CMK (cell line): ENCODE measurements at places on chromosomes 3 and 15.

GRCh38 chr3:40847551-40847992 is 322.8 kb downstream of the ZNF621 start:
- no peak for DNase-seq

DNA sequence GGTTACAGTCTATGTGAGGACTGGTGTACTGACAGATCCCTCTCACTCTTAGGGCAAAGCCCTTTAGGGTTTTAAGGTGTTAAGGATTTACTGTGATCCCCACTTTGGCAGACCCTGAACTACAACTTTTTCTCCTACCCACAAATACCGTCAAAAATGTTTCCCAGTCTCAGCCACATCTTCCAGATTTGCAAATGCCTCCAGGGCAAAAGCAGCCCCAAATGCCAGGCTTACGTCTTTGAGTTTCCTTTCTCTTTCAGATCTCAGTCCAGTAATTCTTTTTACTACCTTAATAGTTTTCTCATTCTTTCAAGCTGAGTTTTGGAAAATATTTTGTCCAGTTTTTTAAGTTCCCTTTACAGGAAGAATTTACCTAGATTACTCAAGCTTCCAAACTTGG is 13.4 kb upstream of the ITGA11 start:
- no peak for DNase-seq

GRCh38 chr3:107217172-107217571 is 160.1 kb upstream of the CCDC54 start:
- DNase-seq, result no peak

- no peak for DNase-seq
Measured at GRCh38 chr15:74802862-74803447, 9.7 kb upstream of the LMAN1L start.

- DNase-seq, result peak; percentile 35
Measured at GRCh38 chr3:32383136-32383711, 8.4 kb upstream of the CMTM7 start.

DNA sequence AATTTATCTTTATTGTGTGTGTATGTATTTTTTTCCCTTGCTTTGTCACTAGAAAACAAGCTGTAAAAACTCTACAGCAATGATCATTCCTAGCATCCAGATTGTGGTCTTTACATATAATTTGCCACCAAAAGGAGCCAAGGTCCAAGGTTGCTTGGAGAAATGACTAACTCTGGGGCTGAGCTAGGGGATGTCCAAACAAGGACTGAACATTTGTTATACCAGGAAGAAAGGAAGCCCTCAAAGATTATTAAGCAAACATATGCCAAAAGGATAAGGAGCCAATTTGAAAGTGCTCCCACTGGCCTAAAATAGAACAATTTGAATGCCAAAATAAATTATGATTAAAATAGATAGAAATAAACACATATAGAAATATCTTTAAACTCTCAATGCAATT is 293.3 kb downstream of the ZIC1 start:
- DNase-seq, result no peak

- no peak for DNase-seq
Measured at GRCh38 chr3:157327018-157327417, 109.6 kb upstream of the PTX3 start.

DNA sequence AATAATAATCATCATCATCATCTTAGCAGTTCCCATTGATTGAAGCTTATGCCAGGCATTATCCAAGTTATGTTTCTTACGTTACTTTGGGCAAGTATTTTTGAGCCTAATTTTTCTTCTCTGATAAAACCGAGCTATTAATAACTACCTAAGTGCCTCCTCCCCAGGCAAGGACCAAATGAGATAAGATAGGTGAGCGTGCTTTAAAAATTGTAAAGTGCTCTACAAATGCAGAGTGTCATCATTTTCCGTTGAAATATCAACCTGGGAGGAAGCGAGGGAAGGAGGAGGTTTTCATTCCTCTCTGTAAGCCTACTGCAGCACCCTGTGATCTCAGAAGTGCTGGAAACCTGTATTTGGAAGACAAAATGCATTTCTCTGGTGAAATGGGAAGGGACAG is 96.7 kb upstream of the MITF start:
- no peak for DNase-seq

DNA sequence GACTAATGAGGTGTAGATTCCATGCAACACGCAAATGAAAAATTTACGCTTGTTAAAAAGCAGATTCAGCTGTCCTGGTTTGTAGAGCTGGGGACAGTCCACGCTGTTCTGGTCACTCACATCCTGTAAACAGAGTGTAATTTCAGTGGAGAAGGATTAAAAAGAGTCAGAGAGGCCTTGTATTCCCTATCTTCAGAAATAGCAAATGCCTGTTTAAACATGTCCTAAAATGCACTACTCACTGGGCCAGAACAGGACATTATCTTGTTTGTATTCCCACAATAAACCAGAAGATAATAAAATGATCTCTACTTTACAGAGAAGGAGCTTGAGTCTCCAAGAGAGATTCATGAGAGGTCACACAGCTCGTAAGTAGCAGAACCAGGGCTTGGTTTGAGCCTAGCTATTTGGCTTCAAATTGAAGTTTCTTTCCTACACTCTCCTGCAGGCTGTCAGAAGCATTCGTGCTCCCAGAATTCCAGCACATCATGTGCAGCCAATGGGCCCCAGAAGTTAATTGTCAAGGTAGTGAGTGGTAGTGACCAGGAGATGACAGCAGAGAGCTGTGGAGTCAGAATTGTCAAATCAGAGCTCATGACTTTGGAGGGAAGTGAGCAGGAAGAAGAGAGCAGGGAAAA is 242.5 kb downstream of the ATP8B4 start:
- no peak for DNase-seq

DNA sequence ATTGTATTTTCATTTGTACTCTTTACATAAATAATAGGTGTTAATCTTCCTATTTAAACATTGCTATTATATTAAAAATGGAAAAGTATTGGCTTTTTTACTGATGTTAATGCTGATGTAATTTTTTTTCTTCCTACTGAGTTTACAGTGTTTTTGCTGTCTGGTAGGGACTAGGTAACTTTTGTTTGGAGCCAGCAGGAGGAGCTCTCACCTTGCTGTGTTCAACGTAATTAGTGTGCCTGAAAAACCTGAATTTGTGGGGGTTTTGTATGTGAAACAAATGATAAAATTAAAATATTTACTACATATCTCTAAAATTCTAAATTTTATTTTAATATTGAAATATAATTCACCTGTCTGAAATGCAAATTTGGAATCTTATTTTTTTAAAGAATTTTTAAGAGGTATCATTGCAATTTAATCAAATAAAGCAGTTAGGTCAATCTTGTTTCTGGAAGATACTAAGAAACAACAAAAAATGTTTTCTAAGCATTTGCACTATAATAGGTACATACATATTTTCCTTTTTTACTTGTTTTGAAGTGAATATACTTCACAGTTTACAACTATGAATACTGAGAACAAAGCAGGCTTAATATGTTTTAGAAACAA is 48.8 kb downstream of the EPHA6 start:
- DNase-seq, result no peak

GRCh38 chr3:57729334-57730045 is 26.6 kb upstream of the SLMAP start:
- DNase-seq, result no peak

DNA sequence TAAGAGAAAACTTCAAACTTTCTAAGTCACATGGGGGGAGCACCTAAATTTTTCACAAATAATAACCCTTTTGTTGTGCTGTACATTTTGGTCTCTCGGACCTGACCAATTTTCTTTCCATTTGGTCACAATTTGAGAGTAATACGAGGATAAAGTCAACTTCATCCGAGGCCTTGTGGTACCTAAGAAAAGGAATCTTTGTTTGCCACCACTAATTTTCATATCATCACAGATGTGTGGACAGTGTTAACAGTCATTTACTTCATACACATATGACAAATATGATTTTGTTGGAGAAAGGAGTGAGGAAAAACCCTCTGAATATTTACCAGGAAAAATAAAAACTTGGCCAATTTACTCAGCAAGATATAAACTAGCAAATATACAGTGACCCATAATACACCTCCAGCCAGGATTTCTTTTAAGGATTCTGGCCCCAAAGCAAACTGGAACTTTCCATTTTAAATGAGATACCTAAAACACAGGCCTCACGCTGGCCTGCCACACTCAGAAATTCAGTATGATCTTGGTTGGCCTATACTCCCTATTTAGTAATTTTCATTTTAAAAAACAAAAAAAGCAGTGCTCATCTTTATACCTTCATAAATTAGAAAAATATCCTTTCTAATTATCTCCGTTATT is 40.7 kb downstream of the VGLL4 start:
- no peak for DNase-seq

- no peak for DNase-seq
Measured at GRCh38 chr15:90979582-90979981, 14.8 kb downstream of the PRC1 start.

DNA sequence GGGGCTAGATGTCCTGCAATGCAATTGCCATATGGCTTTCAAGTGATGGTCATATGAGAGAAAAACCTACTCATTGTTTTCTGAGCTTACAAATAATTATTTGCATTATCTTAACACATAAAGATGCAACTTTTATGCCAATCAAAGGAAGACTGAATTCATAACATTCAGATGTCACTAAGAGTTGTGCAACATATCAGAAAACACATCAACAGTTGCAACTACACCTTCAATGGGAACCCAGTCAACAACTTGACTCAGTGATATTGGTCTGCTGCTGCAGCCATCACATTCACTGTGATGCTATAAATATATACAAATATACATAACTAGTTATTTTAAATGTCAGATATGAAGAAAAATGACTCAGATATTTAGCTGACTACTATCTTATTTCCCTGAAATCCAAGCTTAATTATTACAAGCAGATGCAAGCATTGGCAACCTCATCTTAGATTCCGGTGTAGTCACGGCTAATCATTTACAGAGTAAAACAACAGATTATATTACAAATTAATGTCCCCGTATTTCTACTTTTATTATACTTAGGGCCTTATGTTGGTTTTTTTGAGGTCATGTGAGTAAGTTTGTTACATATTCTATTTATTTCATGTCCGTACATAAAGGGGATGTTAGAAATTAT is 23.7 kb downstream of the CNTN3 start:
- no peak for DNase-seq

GRCh38 chr3:13547591-13548371 is 1.1 kb upstream of the FBLN2 start:
- DNase-seq, result no peak

GRCh38 chr3:178603735-178604134 is 67.5 kb downstream of the KCNMB2 start:
- DNase-seq, result no peak

DNA sequence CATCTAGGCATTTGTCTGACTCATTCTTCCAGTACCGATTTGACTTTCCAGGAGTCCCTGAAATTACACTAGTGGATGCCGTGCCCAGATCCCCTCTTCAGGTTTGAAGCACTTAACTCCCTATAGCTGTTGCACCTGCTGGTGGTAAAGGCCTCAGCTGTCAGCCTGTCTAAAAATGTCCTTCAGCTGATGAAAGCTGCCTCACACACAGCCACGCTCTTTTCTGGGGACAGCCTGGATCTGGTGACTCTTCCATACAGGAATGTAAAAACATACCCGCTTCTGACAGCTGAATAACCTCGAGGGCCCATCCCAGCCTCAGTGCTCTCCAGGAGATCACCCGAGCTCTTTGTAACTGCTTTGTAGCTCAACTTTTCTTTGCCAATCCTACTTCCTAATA is 534.1 kb upstream of the GRM7 start:
- no peak for DNase-seq

GRCh38 chr3:113684271-113684819 is 12.1 kb downstream of the USF3 start:
- no peak for DNase-seq

DNA sequence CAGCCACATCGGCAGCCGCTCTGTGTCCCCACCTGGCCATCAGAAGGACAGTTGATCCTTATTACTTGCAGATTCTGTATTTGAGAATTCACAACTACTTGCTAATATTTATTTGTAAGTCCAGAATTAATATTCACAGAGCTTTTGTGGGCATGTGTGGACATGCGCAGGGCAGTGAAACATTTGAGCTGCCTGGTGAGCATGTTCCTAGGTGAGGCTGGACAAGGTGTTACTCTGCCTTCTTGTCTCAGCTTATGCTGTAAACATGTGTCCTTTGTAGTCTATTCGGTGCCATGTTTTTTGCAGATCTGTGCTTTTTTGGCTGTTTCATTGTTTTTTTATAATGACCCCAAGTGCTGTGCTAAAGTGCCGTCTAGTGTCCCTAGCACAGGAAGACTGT is 15.6 kb downstream of the FAH start:
- no peak for DNase-seq

GRCh38 chr15:79283252-79284048 is 928 bp downstream of the ANKRD34C start:
- DNase-seq, result no peak

DNA sequence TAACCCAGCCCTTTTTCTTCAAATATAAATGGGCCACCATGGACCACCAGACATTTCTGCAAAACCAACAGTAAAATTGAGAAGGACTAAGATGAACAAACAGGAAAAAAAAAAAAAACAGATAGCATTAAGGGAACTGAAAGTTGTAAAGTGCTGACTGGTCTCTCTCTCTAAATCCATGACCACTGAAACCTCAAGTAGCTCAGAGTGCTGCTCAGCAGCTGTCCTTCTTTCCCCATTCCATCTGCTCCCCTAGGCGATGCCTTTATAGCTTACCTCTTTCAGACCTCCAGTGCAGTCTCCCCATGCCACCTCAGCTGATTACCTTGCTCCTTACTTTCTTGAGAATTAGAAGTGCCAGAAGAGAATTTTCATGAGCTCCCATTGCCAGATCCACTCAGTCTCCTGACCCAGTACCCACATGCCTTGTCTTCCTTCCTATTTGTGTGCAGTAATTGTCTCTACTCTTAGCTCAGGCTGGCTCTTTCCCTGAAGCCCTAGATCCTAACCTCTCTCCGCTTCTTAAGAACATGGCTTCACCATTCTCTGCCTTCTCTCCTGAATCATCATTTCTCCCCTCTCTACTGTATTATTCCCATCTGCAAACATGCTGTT is 23.9 kb upstream of the XIRP1 start:
- no peak for DNase-seq

- DNase-seq, result no peak
Measured at GRCh38 chr3:189316296-189317019, 144.7 kb downstream of the TPRG1 start.

DNA sequence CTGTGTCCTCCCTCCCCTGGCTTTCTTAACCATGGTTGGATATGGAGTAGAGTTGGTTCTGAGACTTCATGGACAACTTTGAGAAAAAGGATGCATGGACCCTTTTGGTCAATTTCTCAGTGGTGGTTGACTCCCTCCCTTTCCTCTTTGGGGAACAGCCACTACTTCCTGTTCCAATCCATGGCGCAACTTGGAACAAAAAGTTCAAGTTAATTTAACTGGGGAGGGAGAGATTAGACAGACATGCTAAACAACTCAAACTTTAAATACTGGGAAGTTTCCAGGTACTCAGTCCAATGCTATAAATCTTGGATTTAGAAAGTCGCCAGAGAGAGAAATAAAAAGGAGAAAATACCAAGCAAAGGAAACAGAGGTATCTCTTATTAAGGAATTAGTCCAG is 202.2 kb downstream of the PDZRN3 start:
- DNase-seq, result no peak
